ENCODE measurements at places on chromosomes 6 and 20.

- no peak for DNase-seq
These were observed 427.9 kb downstream of the CD83 start for GRCh38 chr6:14545496-14545895.

DNA sequence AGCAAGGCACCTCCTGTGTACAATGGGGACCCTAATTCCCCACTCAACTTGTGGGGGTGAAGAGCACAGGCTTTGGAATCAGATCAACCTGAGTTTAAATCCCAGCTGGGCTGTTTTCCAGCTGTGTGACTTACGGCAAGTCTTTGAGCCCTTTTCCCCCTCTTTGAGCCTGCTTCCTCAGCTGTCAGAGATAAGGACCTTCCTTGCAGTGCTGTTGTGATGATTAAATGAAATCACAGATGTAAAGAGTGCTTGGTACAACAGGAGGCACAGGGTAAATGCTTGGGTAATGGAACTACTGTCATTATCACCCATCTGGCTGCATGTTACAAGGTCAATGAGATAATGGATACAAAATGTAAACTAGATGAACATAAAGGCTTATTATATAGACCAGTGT is 3.2 kb downstream of the SNX21 start:
- DNase-seq = no peak

- no peak for DNase-seq
These were observed 1.2 kb upstream of the EIF6 start for GRCh38 chr20:35285806-35286076.

DNA sequence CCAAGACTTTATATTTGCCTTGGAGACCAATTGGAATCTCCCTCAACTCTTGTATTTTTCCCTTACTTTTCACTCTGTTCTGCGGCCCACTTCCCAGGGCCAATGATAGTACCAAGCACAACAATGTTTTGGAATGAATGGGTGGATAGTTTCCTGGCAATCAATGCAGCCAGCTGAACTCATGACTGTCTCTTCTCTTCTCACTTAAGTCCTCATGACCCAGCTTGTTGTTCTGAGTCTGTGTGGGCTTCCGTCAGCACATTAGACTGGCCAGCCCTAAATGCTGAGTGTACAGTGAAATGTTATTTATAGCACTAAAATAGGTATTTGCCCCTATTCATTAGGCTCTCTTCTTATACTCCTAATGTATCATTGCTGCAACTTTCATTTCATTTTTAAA is 5.6 kb upstream of the MBOAT1 start:
- DNase-seq = no peak

DNA sequence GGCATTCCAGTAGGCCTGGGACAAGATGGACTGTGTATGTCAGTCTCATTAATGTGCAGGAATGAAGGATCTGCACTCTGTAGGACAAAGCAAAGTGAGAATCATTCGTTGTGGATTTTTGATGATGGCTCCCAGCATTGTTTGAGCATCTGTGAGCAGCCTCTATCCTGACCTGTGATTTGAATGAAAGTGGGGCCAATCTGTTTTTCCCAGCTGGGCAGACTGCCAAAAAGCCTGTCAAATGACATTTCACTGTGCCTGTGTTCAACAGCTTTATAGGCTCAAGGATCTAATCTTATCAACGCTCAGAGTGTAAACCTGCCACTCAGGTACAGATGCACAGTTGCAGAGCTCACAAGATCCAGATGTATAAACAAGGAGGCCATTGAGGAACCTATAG is 86.7 kb upstream of the SYNDIG1 start:
- DNase-seq = no peak

DNA sequence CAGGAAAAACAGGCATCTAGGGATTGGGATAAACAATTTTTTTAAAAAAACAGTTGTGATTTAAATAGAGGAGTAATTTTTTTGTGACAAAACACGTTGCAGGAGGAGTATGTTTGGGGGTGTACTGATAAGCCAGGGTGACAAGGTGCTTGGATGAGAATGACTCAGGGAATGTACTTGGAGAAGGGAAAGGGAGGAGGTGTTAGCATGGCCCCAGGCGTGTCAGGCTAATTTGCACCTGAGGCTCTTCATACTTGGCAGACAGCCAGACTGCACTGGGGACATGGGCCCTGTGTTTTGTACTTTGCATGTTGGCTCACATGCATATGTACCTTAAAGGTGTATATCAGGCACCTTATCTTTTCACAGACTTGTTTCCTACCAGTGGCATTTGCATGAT is 22.8 kb downstream of the PANK2 start:
- no peak for DNase-seq

GRCh38 chr6:96086745-96087144 is 71.0 kb downstream of the FUT9 start:
- no peak for DNase-seq

GRCh38 chr6:6910734-6911295 is 196.9 kb upstream of the RREB1 start:
- DNase-seq = no peak

DNA sequence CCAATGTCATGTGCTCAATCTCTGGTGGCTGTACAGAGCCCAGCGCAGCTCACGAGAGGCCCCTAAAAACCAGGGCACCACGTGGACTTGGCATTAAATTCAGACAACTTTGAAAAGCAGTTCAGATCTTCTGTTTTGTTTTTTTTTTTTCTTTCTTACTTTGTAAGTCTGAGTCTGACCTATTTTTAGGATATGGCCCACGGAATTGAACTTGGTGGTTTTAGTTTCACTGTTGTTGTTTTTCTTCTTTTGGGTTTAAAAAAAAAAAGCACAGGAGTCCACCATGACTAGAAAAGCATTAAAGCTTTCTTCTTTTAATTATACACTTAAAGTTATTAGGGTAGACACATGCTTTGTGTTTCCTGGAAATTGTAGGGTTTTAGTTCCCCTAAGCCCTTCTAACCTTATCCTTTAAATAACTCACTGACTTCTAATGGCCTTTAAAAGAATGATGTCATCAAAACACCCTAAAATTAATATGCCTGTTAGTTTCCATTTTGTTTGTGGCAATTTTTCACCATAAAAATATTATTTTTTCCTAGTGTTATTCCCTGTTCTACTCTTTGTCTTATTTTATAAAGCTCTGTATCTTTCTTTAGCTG is 48.5 kb upstream of the CCN2 start:
- no peak for DNase-seq

DNA sequence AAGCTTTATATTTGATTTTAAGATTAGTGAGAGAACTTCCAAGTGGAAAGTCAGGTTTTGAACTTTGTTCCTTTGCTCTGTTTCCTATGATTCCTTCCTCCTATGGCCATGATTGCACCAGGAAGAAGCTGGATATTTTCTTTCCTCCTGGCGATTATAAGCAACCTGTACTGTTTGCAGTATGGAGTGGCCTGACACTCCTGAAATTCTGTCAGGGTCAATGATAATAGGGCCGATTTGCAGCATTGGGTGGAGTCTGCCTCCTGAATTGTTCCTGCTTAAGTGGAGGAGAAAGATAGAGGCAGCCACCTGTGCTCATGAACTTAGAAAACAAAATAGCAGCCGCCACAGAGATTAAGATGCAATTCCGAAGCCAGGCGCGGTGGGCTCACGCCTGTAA is 9.8 kb upstream of the FAM217A start:
- DNase-seq = no peak

DNA sequence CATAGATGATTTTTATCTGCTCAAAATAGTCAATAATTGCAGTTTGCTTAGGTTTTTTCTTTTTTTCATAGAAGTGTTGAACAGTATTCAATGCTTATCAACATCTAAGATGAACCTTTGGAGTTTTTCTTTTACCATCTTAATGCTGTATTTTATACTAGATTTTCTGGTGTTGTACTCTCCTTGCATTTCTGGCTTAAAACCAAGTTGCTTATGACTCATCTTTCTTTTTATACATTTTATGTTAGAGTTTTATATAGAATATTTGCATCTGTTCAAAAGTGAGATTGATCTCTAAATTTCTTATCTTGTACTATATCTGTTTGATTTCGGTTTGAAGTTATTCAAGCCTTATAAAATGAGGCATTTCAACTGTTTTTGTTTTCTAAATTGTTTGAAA is 232.5 kb downstream of the RFPL4B start:
- DNase-seq = no peak

- no peak for DNase-seq
These were observed 15.9 kb downstream of the GLO1 start for GRCh38 chr6:38687043-38687353.

DNA sequence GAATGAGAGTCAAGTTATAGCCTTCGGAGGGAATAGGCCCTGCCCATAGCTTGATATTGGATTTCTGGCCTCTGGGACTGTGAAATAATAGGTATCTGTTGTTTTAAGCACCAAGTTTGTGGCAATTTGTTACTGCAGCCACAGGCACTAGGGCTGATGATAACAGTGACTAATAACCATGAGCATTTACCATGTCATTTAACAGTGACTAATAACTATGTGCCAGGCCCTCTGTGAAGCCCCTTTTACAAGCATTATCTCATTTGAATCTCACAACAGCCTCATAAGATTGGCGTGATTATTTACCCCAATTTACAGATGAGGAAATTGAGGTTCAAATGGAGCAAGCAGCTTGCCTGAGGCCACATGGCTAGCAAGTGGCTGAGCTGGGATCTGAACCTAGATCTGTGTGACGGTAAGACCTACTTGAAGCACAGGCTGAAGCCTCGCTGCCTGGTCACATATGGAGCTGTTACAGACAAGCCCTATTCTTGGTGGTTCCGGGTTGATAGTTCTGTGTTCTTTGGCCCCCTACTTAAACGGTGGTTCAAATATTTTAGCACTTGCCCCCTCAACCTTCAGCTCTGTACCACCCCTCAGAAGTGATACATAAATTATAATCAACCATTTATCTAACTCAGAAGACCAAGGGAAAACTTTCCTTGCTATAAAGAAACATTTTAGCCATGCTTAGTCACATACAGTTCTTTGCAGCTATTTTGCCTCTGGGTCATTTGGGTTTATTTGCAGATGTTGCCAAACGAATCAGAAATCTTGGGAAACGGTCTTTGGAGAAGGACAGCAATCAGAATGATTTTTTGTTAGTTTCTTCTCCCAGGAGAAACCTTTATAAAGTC is 98.3 kb downstream of the ELOVL5 start:
- DNase-seq = no peak

- no peak for DNase-seq
These were observed 4.9 kb downstream of the REV3L start for GRCh38 chr6:111478064-111478476.

- no peak for DNase-seq
These were observed 15.7 kb downstream of the C6orf15 start for GRCh38 chr6:31096656-31097055.

- DNase-seq = no peak
These were observed 21.7 kb downstream of the BMP7 start for GRCh38 chr20:57244627-57245214.

- DNase-seq = no peak
These were observed 229.2 kb downstream of the COL12A1 start for GRCh38 chr6:74976701-74977100.

DNA sequence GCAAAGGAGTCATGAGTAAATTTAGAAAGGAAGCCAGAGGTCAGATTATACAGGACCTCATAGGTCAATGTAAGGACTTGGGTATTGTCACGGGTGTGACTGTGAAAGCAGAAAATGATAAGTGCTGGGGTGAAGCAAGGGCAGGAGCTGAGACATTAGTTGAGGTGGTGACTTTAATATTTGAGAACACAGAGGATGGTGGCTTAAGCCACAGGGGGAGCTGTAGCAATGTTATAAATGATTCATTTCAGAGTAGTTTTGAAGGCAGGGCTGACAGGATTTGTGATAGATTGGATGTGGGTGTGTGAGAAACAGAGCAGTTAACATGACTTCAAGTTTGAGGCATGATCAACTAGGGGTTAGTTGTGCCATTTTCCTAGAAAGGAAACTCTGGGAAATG is 659.9 kb downstream of the EPM2A start:
- DNase-seq = no peak

- no peak for DNase-seq
These were observed 127.2 kb downstream of the CD109 start for GRCh38 chr6:73823046-73823735.

GRCh38 chr20:51400051-51400926 is 142.2 kb downstream of the NFATC2 start:
- DNase-seq = peak; percentile 42

GRCh38 chr6:41578217-41579087 is 32.3 kb downstream of the FOXP4 start:
- DNase-seq = no peak

DNA sequence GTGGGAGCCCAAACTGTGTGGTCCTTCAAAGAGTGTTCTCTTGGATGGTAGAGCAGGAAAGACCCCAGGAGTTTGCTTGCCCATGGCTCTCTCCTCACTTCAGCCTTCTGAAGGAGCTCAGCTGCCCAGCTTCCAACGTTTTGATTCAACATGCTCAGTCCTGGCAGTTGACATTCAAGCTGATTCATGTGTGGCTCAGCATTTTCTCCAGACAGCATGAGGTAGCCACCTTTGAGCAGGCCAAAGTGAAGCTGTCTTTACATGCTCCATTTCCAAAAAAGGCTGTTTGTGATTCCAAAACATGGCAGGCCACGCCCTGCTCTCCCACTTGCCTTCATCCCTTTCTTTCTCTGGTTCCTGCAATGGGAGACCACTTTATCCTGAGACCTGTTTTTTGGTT is 280.2 kb downstream of the TBC1D7 start:
- DNase-seq = no peak

GRCh38 chr6:5996714-5997419 is 9.9 kb downstream of the NRN1 start:
- no peak for DNase-seq

- DNase-seq = no peak
These were observed 143.2 kb upstream of the TENT5A start for GRCh38 chr6:81895511-81896185.

- DNase-seq = no peak
These were observed 98.9 kb downstream of the IRF4 start for GRCh38 chr6:490251-491037.

DNA sequence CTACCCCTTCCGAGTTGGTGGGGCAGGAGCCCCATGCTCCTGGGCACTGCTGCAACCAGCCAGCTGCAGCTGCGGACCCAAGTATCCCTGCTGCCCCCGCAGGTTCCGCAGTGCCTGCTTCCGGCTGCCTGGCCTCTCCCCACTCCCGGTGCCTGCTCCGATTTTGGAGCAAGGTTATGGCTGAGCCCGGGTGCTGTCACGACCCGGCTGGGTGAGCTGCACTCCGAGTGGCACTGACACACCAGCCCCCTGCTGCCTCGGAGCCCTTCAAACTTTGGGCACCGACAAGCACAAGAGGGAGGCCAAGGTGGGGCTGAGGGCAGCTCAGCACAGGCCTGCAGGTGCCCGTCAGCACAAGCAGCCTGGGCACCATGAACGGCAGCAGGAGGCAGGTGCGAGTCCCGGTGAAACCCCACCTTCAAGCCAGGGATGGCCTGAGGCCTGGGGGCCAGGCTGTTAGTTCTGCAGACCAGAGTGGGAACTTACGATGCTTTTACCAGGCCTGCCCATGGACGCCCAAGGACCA is 25.9 kb upstream of the HACE1 start:
- no peak for DNase-seq

- DNase-seq = no peak
These were observed 17.2 kb upstream of the PREX1 start for GRCh38 chr20:48844996-48845395.

- no peak for DNase-seq
These were observed 10.8 kb downstream of the GPR31 start for GRCh38 chr6:167146977-167147376.

- DNase-seq = peak; percentile 2
These were observed 86.0 kb downstream of the SESN1 start for GRCh38 chr6:109008537-109009235.
